ENCODE measurements at places on chromosomes 5 and 9. TPM values are rescaled to one million over a fixed set of nuclear protein-coding genes. Genes with fewer than 3 reads are reported as not detected.

DNA sequence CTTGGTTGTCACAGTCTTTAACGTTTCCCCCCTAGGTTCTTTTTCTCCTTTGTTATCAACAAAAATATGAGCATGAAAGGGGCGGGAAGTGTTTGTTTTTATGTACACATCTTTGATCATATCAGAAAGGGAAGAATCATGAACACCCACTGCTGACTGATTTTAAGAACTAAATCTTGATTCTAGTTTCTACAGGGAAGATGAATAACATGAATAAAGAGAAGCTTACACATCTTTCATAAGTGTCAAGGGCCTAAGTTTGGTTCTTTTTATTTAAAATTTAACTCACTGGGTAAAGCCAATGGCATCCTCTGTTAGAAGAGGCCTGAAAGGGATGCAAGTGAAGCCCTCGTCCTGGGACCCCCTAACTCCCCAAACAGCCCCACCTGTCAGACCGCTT is 14.8 kb upstream of the CTNNA1 start:
- no peak for DNase-seq

The F2RL1 gene
- total RNA-seq: 0.17 TPM

The MEGF10 gene
- total RNA-seq: 5.5 TPM

DNA sequence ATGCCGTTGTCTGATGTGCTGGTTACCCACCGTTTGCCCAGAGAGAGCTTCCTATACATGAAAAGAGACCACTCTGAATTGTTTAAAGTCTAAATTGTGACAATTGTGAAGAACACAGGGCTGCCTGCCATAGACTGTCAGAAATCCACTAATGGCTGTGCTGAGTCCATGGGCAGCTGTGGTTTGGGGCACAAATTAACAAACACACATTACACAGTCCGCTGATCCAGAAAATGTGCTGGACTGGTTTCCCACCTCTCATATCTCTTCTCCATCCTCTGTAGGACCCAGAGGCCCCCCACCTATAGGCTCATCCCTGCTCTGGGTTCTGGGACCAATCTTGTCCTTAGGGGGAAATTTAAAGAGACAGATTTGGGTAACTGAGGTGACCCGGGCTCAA is 19.0 kb upstream of the LIFR start:
- DNase-seq: no peak

GRCh38 chr9:126363250-126363649 is 36.6 kb downstream of the MVB12B start:
- DNase-seq: no peak

DNA sequence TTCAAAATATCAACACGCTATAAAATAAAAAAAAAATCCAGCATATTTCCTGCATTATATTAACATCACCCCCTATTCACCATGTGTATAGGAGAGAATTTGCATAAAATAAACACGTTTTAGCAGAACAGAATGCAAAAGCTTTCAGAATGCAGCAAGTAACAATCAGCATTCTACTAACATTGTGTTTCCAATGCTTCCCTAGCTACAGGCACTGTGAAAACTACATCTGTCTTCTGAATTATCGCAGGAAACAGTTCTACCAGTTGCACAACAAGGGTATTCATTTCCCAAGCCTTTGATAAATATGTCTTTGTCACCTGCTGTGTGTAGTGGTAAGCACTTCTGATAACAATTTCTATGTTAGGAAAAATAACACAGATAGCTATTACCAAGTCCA is 1015.8 kb downstream of the CDH18 start:
- DNase-seq: no peak

DNA sequence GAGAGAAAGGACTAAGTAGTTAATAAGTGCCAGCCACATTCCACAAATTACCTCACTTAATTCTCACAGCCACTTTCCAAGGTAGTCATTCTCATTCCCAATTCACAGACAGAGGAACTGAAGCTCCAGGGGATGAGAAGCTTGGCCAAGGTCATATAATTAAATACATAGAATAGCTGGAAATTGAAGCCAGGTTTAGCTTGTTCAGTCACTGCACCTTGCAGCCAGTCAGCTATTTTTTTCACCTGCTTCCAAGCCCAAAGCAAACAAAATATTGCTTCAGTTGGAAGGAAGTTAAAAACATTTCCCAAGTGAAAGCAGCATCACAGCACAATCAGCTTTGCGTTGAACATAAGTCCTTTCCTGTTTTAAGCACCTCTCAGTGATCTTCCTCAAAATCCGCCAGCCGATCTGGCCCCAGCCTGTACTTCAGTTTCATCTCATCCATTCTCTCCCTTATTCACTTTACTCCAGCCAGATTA is 4.8 kb downstream of the ALDH1A1 start:
- DNase-seq: no peak

The KCNN2 gene
- total RNA-seq: 0.59 TPM

The ZNF300 gene
- 0.57 TPM for total RNA-seq

- no peak for DNase-seq
Measured at GRCh38 chr9:125258832-125259534, 2.6 kb upstream of the GAPVD1 start.

GRCh38 chr9:101403516-101404285 is 5.0 kb downstream of the ZNF189 start:
- no peak for DNase-seq

DNA sequence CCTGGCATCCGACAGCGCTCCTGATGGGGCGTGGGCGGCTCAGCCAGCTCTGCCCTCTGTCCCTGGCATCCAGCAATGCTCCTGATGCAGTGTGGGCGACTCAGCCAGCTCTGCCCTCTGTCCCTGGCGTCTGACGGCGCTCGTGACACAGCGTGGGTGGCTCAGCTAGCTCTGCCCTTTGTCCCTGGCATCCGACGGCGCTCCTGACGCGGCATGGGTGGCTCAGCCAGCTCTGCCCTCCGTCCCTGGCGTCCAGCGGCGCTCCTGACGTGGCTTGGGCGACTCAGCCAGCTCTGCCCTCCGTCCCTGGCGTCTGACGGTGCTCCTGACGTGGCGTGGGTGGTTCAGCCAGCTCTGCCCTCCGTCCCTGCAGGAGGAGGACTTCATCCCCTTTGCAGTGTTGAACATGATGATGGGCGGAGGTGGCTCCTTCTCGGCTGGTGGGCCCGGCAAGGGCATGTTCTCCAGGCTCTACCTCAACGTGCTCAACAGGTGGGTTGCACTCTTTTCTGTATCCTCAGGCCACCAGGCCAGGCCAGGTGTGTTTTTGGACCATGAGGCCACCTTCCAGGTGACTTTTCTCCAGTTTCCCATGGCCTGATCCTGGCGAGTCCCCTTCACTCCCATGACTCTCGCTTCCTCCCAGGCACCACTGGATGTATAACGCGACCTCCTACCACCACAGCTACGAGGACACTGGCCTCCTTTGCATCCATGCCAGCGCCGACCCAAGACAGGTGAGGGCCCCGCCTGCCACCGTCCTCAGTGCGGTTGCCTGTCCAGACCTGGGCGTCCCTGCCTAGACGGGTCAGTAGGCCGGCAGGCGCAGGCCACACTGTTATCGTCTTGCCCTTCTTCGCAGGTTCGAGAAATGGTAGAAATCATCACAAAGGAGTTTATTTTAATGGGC is 8.0 kb downstream of the PMPCA start:
- peak; percentile 47 for DNase-seq

- DNase-seq: no peak
Measured at GRCh38 chr9:135879619-135880018, 27.7 kb downstream of the CAMSAP1 start.

DNA sequence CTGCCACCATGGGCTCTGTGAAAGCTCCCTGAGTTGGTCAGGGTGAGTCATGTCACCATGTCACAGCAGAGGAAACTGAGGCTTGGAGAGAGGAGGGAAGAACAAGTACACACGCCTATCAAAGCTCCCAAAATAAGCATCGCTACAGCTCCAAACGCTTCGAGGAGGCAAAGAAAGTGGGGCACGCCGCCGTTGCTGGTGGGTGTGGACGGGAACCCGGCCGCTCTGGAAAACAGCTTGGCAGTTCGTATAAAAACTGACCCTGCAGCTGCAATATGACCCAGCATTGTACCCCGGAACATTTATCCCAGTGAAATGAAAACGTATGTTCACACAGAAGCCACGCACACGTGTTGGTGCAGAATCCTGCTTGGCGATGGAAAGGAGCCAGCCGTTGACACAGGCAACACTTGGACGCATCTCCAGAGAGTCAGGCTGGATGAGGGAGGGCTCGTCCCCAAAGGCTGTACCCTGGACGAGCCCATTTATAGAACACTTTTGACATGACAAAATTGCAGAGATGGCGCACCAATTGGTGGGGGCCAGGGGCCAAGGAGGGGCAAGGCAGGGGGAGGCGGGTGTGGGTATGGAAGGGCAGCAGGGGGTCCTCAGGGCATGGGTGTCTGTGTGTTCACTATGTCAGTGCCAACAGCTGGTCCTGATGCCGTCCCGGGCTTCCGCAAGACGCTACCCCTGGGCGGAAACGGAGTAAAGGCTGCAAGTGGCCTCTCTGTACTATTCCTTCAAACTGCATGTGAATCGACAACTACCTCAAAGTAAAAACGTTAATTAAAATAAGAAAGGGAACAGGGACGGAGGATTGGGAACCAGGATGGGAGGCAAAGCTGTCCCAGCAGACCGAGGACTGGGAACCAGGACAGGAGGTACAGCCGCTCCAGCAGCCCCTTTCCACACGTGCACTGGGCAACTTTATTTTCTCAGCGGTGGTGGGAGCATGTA is 173.0 kb downstream of the OLFM1 start:
- no peak for DNase-seq

DNA sequence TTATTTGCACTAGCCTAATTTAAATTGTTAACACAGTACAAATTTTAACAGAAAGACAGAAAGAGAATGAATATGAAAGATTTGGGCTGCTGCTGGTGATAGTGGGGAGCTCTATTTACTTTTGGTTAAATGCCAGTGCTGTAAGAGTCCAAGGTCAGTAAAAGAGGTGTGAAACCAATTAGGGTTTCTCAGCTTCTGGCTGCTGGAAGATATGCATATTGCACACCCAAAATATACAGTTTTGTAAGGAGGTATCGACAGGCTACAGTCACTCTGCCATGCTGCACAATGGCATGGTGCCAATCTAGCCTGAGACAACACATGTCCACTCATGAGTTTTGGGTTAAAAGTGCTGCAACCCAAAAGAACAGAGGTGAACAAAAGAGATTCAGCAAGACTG is 79.3 kb downstream of the PPP2R2B start:
- DNase-seq: no peak

The IL5 gene
- total RNA-seq: not detected

DNA sequence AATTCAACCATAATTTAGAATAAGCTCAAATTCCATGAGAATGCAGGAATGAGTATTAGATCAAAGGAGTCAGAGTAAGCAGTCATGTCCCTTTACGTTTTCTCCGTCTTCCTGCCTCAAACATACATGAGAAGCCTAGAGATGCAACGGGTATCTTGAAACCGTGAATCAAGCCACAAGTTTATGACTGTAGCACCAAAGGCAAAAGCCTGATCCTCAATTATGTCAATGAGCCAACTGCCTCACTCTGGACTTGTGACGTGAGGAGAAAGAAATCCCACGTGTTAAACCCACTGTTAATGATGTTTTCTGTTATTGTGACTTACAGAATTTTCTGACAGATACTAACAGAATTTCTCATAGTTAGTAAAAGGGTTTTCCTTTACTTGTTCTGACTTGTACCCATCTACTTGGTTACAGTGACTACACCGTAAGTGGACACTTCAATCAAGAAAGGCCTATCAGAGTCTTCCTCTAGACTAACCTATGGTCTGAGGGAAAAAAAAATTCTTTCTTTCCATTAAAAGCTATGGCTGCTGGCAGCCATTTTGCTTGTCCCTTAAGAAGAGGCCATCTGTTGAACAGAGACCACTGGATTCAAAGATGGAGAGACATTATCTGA is 35.3 kb upstream of the HK3 start:
- no peak for DNase-seq

GRCh38 chr5:92795633-92796032 is 785.4 kb downstream of the NR2F1-AS1 start:
- DNase-seq: no peak

The NPDC1 gene
- total RNA-seq: 22.4 TPM

The SOX30 gene
- total RNA-seq: 0.19 TPM

DNA sequence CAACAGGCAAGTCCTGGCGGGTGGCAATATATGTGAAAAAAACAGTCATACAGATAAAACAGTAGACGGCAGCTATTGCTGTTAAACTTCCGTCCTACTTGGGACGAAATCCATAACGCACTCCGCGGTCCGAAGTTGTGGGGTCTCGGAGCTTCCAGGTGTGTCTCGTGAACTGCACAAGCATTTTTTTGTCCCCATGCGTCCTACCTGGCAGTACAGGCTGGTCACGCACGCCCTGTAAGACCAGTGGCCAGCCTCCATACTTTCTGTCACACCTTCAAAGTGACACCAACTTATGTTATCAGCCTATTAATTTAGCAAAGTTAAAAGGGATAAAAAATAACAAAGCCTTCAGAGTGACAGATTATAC is 51.3 kb downstream of the TGFBI start:
- DNase-seq: no peak
